ENCODE measurements at places on chromosomes 12 and 14.
A peak's percentile ranks its signal among the peaks of the same experiment; 100 is the strongest.

DNA sequence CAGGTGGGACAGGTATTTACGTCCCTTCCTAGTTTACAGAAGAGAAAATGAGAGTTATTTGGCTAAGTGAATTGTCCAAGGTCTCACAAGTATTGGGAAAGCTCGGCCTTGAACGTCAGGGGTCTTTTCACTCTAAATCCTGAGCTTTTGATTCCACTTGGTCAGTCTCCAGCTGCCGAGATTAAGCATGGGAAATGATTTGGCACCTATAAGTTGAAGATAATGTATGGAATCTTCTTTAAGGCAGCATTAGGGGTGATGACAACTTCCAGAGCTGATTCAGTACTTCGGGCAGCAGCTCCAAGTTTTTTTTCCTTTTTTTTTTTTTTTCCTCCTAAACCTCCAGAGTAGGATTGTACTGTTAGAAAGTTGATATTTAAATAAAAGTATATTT, 722 bp downstream of the FAM234B start:
- DNase-seq = no peak

- DNase-seq = no peak
These were observed 342.9 kb downstream of the PAWR start for GRCh38 chr12:79347866-79348265.

- no peak for DNase-seq
These were observed 1.8 kb upstream of the GMFB start for GRCh38 chr14:54490445-54491175.

GRCh38 chr14:95495538-95496025, 20.9 kb downstream of the SYNE3 start:
- no peak for DNase-seq

GRCh38 chr12:59742841-59743240, 147.0 kb downstream of the SLC16A7 start:
- no peak for DNase-seq

GRCh38 chr14:72451054-72451972, 442.6 kb downstream of the DPF3 start:
- peak; percentile 27 for DNase-seq

DNA sequence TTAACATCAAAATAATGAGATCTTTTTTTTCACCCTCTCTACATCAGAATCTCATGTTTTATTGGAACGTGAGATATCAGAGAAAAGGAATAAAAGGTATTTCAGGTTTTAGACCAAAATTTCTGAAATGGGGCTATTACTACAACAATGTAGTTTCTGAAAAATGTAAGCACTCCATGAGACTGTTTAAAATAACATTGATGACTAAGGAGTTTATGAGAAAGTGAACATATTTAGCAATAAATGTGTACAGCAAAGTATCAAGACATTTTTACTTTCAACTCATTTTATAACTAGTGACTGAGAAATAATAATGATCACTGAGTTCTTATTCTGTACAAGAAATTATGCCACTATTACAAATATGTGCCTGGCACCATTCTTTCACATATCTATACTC, 39.3 kb upstream of the ABCC9 start:
- no peak for DNase-seq

GRCh38 chr12:109961612-109962011, 34.6 kb downstream of the GIT2 start:
- no peak for DNase-seq

- DNase-seq = no peak
These were observed 37.7 kb upstream of the DNM1L start for GRCh38 chr12:32641287-32641901.

GRCh38 chr12:98492580-98493140, 22.7 kb upstream of the TMPO start:
- no peak for DNase-seq

DNA sequence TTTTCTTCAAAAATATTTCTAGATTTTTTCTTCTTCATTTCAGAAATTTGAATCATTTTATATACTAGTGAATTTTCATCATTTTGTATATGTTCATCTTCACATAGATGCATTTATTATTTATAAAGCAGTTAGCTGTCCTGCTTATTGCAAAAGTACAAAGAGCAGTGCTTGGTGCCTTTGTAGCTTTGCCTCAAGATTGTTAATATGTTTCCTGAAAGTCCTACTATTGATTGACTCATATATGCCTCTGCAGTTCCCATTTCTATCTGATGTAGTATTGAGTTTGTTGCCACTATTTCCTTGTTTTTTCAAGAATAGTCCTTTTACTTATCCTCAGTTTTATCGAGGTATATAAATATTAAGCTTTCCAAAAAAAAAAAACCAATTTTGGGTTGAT, 89.7 kb downstream of the PDE3A start:
- DNase-seq = no peak

GRCh38 chr12:39682689-39683477, 63.3 kb upstream of the ABCD2 start:
- DNase-seq = no peak

- DNase-seq = no peak
These were observed 1103.6 kb downstream of the BCL11B start for GRCh38 chr14:98168211-98168985.

DNA sequence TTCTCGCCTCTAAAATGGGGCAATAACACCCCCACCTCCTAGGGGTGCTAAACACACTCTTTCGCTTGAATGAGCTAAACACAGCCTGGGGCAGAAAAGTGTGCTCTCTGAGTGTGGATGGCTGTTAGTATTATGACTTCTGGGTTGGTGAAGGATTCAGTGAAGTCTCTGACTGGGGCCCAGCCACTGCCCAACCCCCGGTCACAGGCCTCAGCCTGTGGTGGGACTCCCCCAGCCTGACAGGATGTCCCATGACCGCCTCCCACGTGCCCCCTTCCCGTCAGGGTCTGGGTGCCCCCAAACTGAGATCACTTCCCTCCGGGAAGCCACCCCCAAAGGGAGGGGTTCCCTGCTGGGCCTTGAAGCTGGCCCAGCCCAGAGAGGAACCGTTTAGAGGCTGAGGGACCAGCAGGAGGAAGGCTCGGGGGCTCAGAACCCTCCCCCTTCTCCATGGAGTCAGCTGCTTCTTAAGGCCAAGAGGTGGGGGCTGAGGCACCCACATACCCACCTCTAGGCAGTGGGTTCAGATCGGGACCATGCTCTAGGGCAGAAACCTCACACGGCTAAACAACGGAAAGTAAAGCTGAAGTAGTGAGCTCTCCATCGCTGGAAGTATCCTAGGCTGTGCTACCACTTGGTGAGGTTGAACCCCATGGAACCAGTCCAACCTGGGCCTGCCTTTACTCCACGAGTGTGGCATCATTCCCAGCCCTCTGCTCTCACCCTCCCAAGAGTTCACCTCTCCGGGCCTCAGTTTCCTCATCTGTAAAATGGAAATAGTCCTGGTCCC, 13.8 kb downstream of the DTX1 start:
- DNase-seq = no peak

DNA sequence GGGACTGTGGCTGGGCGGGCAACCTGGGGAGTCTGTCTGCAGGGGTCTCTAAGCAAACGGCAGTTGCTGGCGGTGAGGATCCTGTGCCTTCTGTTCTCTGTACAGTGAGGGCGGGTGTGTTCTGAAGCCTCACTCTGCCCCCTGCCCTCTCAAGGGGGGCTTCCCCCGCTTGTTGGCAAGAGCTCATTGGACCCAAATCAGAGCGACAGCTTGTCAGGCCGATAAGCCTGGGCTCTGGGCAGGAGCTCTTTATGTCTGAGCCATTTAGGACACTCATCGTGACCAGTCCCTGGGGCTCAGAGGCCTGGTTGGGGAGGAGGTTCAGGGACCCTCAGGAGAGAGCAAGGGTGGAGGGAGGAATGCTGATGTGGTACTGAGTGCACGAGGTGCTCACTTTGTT, 136.0 kb downstream of the TSPAN9 start:
- no peak for DNase-seq

DNA sequence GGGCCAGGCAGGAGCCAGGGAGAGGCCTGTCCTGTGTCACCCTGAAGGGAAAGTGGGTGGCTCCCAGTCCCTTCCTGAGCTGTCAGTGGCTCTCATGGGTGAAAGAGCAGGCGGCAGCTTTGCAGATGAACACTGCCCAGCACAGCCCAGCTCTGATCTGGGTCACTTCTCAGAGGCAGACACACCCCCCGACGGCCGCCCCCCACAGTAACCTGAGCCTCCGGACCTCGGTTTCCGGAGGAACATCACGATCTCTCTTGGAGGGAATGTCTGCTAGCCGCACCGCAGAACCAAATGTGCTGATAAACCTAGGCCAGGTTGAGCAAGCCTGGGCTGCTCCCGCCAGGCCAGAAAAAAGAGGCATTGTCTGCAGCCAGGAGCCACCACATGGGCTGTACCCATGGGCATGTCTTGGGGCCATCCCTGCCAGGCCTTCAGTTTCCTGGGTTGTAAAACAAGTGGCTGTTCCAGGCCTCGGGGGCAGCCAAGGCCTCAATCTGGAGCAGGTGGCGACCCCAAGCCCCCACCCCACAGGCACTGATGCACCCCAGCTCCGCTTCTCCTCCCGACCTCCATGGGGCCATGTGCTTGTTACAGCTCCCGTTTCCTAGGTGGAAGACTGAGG, 57.6 kb downstream of the NCOR2 start:
- DNase-seq = no peak

DNA sequence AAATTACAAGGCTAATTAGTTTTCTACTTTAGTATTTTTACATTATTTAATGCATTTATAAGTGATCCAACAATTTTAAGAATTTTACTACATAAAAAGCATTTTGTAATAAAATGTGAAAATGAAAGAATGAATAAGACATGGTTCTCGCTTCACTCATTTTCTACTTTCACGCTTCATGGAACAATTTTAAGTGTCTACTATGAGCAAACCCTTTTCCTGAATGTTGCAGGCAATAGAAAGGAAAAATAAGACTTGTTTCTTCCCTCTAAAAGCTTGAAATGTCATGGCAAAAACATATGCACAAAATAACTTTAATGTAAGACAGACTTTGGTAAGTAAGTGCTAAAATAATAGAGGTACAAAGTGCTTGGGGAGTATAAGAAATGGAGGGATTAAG, 205.7 kb upstream of the HMGA2 start:
- no peak for DNase-seq

GRCh38 chr14:32601906-32602305, 272.8 kb downstream of the AKAP6 start:
- no peak for DNase-seq

GRCh38 chr12:48199774-48200221, 3.3 kb downstream of the OR10AD1 start:
- no peak for DNase-seq

GRCh38 chr12:29380536-29381523, at the start of gene ERGIC2:
TSS of gene ERGIC2 (minus strand) at chr12:29381172. CDS start at chr12:29371633, 9,539 bp downstream.
- peak; percentile 80 for DNase-seq

DNA sequence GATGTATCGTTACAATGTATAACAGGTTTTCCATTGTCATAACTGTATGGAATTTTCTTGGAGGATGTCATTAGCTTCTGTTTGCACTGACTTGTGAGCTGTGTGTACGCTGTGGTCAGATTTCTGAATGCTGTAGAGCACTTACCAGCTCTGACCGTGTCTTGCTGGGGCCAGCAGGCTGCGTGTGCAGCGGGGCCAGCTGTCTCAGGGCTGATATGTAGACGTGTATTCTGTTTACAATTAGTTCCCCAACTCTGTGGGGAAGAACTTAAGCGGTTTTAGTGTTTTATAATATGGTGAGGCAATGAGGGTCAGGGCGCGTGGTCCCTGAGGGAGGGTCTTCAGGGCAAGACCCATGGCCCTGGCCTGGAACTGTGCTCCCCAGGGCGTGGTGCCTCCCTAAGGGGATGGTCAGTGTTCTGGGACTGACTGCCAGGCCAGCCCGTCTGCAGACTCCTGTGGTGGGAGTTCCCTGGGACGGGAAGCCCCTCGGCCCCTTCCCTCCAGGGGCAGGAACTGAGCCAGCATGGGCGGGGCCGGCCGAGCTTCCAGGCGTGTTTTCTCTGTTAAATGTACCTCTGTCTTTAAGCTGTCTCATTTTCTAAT, 18.7 kb downstream of the XRCC3 start:
- DNase-seq = no peak

DNA sequence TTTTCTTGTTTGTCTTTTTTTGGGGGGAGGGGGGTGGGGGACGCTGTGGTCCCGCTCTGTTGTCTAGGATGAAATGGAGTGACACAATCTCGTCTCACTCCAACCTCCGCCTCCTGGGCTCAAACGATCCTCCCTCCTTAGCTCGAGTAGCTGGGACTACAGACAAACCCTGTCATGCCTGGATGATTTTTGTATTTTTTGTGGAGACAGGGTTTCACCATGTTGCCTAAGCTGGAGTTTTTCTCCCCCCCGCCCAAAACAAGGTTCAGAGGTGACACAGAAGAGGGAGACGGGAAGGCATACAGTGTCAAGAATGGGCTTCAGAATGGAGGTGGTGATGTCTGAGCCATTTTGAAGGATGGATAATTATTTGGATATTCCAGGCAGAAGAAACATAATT, 116.9 kb upstream of the ATF1 start:
- no peak for DNase-seq

GRCh38 chr12:29241821-29242591, 92.9 kb downstream of the FAR2 start:
- DNase-seq = no peak

DNA sequence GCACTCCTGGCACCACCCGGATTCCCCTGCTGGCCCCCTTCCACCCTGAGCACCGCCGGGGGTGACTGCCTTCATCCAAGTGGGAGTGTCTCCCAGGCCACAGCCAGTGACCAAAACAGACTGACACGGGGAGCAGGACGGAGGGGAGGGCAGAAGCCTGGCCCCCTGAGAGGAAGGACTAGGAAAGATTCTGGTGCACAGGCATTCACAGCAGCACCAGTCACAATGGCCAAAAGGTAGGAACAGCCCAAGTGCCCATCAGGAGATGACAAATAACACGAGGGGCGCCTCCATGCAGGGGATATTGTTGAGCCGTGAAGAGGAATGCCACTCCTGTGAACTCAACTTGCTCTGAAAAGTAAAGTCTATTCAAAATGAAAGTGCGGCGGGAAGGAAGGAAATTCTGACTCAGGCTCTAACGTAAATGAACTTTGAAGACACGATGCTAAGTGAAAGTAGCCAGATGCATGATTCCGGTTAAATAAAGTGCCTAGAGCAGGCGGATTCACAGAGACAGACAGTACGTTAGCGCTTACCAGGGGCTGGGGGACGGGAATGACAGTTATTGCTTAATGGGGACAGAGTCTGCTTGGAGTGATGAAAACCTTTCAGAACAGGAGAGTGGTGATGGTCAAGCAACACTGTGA, 146.1 kb upstream of the NCOR2 start:
- DNase-seq = no peak

DNA sequence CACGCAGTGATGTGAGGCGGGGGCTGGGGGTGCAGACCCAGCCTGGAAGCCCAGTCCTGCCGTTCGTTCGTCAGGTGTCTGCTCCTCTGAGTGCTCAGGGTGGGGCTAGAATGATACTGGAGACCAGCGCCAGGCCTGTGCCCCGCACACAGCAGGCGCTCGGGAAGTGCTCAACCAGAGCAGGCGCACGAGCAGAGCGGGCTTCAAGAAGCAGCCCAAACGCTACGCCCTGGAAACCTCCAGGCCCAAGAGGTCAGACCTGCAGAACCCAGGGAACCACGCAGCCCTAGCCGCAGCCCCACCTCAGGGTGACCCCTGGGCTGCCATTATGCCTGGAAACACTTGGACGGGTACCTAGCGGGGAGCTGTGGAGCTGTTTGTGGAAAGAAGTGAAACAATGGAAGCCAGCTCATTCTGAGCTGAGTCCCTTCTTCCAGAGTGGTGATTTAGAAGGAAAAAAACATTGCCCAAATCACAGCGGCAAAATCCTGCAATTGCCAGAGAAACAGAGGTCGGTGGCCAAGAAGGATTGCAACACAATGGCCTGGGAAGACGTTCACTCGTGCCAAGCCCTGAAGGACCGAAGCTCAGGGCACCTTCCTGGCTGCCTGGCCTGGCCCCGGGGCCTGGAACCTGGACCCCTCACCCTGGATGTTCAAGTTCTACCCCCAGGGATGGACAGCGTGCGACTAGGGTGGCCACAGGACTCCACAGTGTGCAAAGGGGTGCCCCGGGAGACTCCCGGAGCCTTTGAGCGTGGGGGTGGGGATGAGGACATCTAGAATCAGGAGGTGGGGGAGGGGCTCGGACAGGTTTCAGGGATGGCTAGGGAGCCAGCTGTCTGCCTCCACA, 40.4 kb upstream of the DIO3 start:
- DNase-seq = no peak
